ENCODE measurements at places on chromosomes 13 and 19.
A peak's percentile ranks its signal among the peaks of the same experiment; 100 is the strongest.

DNA sequence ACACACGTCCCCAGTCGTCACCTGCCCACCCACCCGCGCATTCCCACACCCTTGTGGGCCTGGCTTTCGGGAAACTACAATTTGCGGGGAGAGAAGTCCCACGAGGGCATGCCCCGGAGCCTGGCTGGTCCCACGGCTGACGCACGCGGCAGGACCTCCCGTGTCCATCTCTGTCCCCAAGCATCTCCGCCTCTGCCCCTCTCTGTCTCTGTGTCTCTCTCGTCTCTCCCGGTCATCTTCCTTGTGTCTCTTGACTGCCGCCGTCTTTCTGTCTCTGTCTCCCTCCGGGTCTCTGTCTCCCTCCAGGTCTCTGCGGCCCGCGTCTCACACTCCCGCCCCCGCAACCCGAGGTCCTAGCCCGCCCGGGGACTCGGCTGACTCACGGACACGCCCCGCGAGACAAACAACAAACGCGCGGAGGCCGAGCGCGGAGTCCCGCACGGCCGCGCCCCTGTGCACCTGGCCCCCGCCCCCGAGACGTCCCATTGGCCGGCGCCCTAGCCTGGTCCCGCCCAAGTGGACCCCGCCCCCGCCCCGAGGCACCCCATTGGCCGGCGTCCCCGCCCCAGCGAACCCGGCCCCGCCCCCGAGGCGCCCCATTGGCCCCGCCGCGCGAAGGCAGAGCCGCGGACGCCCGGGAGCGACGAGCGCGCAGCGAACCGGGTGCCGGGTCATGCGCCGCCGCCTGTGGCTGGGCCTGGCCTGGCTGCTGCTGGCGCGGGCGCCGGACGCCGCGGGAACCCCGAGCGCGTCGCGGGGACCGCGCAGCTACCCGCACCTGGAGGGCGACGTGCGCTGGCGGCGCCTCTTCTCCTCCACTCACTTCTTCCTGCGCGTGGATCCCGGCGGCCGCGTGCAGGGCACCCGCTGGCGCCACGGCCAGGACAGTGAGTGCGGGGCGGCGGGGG is at the start of gene FGF22:
Gene FGF22, plus strand, starts transcription at position 627 of the 908 bp plus-strand sequence. Its CDS starts 47 bp downstream, at position 674.
- peak; percentile 95 for DNase-seq

- no peak for DNase-seq
Observed at GRCh38 chr19:49870309-49870901, 3.0 kb upstream of the PNKP start.

- no peak for DNase-seq
Observed at GRCh38 chr19:5445071-5445470, 10.1 kb upstream of the ZNRF4 start.

DNA sequence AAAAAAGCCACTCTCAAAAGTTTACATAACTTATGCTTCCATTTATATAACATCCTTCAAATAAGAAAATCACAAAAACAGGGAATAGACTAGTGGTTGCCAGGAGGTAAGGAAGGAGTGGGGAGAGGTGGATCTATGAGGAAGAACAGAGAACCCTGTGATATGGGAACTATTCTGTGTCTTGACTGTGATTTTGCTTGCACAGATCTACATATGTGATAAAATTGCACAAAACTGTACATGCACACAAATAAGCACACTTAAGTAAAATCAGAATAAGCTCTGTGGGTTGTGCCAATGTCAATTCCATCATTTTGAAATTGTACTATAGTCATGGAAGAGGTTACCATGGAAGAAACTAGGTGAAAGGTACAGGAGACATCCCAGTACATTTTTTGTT is 121.6 kb upstream of the SGCG start:
- no peak for DNase-seq

DNA sequence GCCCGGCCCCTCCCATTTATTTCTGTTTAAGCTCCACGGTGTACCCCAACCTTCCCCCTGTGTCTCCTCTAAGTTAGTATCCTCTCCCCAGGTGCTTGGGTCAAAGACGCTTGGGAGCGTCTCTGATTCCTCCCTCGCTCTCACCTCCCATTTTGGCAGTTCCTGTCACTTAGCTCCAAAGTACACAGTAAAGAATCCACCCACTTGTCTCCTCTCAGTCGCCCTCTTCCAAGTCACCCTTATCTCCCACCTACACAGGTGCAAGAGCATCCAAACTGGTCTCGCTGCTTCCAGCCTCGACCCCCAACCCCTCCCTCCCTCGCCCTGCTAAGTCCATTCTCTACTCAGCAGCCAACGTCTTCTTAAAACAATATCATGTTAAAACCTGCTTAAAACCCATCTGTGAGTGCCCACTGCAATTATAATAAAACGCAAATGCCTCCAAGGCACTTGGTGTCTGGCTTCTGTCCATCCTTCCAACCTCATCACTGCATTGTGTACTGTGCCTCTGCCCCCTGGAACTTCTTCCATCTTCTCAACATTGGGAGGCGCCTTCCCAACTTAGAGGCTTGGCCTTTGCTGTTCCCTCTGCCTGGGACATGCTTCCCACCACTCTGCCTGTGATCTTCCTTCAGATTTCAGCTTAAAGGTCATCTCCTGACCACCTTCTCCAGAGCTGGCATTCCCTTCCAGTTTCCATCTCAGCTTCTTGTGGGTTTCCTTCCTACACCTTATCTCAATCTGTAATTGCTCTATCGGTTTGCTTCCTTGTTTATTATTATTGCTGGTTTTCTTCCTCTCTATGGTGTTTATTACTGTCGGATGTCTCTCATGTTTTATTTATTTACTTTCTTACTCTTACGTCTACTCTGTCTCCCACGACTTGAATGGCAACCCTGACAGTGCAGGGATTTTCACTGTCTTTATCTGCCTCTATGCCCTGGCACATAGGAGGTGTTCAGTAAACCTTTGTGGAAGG is 9.5 kb upstream of the KLK14 start:
- DNase-seq = no peak

- DNase-seq = no peak
Observed at GRCh38 chr19:16319481-16319880, 5.1 kb upstream of the KLF2 start.

GRCh38 chr19:570937-571565 is 1.3 kb upstream of the BSG start:
- DNase-seq = no peak

GRCh38 chr13:96082640-96083039 is 7.3 kb upstream of the HS6ST3 start:
- no peak for DNase-seq

DNA sequence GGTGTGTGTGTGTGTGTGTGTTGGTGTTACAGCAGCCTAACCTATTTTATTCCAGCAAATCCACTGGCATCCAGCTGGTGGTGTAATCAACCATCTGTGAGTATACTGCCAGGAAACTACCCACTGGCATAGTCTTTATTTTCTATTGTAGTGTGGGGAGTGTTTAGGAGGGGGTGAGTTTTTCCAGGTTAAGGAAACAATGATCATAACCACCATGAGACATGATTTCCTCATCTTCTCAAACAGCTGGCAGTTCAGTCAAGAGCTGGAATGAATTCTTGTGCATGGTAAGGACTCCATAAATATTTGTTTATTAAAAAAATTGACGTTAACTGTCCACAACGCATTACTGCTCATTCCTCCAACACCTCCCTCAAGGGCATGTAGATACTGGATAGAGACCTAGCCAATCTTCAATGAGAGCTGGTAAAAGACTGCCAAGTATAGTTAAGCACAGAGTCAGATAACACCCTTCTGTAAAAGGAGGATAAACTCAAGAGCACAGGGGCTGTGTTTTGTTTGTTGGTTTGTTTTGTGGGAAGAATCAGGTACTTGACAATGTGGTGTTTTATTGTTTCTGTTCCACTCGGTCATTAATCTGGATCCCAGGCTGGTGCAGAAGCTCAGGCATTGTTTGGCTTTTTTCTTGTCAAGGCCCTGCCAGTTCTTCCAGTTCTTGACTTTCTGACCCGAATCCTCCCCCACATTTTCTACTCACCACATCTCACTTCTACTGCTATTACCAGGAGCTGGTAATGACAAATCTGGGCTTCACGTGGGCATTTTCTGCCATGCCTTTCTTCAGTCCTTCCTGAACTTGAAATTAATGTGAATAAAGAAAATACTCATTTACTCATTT is 31.6 kb upstream of the SLC46A3 start:
- no peak for DNase-seq

DNA sequence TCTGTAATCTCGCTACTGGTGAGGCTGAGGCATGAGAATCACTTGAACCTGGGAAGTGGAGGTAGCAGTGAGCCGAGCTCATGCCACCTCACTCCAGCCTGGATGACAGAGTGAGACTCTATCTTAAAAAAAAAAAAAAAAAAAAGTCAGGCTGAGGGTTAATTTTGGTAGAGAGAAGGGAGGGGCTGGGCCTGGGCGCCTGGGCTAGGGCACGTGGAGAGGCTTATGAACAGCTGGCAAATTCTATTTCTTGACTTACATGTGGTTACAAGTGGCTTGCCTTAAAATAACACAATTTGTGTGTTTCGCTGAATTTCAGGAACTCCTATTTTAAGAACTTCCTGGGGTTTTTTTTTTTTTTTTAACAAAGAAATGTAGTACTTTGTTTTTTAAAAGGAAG is 47.6 kb upstream of the MAP3K10 start:
- DNase-seq = no peak

- DNase-seq = no peak
Observed at GRCh38 chr13:30720172-30720869, 15.0 kb upstream of the ALOX5AP start.

DNA sequence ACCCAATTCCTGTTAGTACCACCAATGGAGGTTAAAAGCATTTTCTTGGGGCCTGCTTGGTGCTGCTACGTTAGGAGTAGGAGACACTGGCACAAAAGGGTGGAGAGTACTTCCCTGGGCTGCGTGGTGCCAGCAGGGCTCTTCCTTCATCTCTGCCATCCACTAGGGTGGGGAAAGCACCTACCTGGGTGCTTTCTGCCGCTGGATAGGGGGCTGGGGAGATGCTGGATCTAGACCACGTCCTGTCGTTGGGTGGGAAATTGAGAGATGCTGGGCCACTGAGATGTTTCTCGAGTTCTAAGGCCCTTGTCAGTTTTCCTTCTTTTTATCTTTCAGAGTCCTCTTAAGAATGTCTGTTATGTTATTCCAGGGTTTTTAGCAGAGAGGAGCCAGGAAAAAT is 6.7 kb upstream of the FCGBP start:
- no peak for DNase-seq

GRCh38 chr13:43728421-43728820 is 58.4 kb downstream of the ENOX1 start:
- no peak for DNase-seq

DNA sequence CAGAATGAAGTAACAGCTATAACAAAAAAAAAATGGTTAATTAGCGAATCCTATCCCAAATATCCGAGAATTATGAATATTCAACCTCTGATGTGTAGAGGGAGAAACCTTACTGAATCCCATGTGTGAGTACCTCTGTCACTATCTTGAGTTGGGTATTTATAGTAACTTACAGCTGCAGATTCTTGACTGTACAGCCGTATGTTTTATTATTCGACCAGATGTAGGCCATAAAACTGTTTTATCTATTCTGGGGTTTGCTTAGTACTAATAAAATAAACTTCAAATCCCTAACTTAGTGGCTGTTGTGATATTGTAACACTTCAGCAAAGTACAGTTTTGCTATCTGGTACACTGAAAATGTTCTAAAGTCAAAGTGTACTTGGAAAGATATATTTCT is 120.0 kb downstream of the EFNB2 start:
- no peak for DNase-seq

DNA sequence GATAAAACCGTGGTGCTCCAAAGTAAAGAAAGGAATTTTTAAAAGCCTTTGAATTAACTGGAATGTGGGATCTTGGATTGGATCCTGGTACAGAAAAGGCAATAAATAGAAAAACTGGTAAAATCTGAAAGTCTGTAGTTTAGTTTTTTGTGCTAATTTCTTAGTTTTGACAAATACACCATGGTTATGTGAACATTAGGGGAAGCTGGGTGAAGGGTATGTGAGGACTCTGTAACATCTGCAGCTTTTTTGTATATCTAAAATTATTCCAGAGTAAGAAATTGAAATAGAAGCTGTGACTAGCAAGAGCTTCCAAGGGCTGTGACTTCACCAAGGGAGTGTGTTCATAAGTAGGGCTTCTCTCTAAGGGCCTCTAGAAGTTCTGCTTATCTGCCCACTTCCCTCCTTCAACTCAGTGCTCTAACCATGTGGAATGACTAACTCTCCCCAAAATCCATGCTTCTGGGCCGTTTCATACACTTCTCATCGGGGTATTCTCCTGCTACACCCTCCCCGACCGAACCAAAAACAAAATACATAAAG is 26.5 kb downstream of the ARHGAP35 start:
- no peak for DNase-seq

DNA sequence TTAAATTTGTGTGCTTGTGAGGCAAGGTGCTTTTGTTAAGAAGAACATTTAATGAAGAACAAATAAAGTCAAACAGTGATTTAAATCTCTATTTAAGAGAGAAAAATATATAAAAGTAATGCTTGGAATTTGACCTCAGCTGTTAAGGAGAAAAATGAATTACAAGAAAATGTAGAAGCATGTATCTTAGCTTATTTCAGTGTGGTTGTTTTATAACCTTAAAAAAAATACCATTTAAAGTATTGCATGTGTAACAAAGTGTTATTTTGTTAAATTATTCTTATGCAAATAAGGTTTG is 537.0 kb upstream of the SPRY2 start:
- DNase-seq = no peak

DNA sequence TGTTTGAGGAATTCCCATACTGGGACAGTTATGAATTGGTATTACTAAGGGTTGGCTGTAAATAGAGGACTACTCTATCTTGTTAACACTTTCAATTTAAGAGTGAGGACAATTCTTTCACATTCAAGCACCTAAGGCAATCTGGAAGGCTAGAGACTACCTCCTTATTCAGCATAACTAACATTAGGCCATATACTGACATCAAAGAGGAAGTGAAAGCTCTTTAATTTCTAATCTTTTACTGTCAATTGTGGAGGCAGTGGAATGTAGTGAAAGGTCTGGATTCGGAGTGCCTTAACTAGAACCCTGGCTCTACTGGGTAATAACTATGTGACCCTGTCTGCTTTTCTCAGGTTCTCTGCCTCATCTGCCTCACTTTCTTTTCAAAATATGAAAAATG is 134.0 kb downstream of the UFM1 start:
- DNase-seq = no peak

DNA sequence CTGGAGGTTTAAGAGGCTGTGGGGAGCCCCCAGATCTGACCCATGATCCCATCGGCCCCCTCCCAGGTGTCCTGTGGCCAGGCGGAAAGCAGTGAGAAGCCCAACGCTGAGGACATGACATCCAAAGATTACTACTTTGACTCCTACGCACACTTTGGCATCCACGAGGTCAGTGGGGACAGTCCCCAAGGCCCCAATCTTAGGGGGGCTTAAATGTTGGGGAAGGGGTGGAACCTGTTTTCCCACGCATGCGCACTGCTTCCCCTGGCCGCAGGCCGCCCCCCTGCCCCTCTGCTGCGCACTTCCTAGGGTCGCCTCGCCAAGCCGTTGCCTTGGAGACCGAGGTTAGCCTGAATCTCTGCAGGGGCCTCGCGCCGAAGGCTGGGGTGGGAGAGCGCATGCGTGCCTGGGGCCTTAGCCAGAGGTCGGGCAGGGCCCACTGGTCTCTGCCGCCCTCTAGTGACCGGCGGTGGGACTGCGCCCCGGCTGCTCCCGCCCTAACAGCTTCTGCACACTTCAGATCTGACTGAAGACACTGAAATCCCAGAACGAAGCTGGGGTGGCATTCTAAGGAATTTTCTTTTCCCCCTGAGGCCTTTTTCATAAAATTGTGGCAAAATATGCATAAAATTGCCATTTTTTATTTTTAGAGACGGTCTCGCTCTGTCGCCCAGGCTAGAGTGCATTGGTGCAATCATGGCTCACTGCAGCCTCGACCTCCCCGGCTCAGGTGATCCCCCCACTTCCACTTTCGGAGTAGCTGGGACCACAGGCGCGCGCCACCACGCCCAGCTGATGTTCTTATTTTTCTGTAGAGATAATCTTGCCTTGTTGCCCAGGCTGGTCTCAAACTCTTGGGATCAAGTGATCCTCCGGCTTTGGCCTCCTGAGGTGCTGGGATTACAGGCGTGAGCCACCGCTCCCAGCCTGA is 3.6 kb downstream of the PRMT1 start:
- peak; percentile 85 for DNase-seq

Data from stimulated activated CD4-positive, alpha-beta T cell treated with anti-CD3 and anti-CD28 coated beads, TNF-alpha, amount 100 ng/mL, for 1 hour (primary cell).